ENCODE measurements at places on chromosomes 11 and 22.

- DNase-seq: no peak
Measured at GRCh38 chr11:82631722-82632630, 101.7 kb downstream of the FAM181B start.

- DNase-seq: no peak
Measured at GRCh38 chr11:133206313-133207005, 325.8 kb downstream of the OPCML start.

- DNase-seq: peak; percentile 81
Measured at GRCh38 chr11:118929501-118930093, 3.9 kb upstream of the BCL9L start.

DNA sequence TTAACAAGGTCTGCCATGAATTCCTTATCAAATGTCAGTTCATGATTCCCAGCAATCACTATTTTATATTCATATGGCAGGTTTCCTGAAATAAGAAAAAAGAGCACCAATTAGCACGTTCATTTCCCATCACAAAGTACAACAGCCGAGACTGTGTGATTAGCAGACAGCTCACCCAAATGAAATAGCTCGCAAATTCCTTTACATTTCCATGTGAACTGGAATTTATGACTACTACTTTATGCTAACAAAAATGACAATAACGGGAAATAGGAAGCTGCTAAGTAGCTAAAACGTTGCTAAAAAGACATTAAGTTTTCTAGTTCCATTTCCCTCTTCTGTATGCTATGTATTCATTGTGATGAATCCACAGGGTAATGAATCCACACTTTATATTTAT, 90.7 kb downstream of the MPPED2 start:
- no peak for DNase-seq

- no peak for DNase-seq
Measured at GRCh38 chr22:42664976-42665831, 16.0 kb upstream of the CYB5R3 start.

DNA sequence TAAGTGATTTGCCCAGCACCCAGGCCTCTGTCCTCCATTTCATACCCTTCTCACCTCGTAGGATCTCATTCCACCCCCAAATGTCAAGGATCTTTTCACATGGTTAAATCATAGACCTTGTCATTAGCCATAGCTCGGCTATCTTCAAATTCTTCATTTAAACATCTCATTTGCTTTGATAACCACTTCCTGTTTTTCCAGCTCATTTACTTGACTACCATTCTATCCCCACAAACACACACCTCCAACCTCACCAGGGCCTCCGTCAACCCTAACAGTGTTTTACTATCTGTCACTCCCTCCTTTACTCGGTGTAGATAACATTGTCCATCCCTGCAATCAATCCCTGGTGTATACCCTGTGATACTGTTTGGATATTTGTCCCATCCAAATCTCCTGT, 36.8 kb upstream of the LARGE1 start:
- DNase-seq: no peak

- peak; percentile 77 for DNase-seq
Measured at GRCh38 chr11:64246871-64247728, at the start of gene PPP1R14B. Gene PPP1R14B (minus strand): TSS chr11:64246943. CDS start chr11:64246673, 270 bp downstream.

GRCh38 chr11:112229746-112230433, 3.7 kb downstream of the PTS start:
- no peak for DNase-seq

DNA sequence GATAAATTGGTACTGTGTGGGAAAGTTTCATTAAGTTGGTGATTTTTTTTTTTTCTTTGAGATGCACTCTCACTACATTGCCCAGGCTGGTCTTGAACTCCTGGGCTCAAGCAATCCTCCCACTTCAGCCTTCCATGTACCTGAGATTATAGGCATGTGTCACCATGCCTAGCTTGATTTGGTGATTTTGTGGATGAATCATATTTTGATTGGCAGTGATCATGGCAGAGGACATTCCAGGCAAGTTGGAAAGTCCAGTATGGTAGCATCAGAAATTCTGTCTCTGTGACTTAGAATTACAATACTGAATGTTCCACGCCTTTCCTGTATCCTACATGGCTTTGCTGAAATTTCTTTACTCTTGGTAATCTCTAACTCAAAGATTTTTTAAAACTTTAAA, 49.4 kb downstream of the HORMAD2 start:
- DNase-seq: no peak

- DNase-seq: no peak
Measured at GRCh38 chr11:131389582-131389981, 19.2 kb downstream of the NTM start.

DNA sequence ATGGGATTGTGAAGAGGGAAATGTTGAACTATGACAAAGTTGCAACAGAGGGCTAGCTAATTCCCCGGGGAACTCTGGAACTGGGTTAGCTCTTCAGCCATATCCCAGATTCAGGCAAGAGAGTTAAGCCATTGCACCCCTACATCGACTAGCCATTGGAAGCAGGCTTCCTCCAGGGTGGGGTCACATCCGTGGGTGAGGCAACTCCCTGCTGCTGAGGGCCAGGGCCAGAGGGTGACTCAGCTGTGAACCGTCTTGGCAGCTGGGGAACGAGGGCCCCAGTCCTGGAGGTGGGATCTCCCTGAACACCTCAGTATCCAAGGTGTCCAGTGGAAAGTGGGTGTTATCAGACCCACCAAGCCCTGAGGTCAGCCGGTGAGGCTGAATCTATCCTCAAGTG, 41.1 kb downstream of the RPS6KA4 start:
- DNase-seq: no peak

GRCh38 chr11:131637469-131638175, 267.2 kb downstream of the NTM start:
- DNase-seq: no peak

DNA sequence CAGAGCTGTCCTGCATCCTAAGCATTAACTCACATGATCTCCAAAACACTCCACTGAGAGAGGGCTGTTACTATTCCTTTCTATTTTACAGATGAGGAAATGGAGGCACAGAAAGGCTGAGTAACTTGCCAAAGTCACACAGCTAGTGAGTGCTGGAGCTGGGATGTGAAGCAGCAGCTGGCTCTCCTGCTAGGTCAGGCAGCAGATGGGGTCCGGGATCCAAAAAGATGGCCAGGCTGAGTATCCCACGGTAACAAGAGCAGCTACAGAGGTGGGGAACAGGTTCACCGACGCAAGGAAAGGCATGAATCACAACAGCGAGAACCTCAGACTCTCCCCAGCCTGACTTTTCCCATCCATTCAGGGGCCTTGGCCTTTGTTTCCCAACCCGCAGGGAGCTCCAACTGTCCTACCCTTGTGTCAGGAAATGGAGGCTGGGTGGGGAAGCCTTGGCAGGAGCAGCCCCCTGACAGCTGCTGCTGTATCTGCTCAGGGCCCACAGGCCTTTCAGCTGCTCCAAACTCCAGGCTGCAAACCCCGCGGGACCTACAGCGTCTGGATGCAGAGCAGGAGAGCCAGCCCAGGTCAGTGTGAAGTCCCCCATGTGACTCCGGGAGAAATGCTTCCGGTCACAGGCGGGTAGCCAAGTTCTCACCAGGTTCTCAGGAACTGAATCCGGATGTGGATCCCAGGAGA, 29.5 kb downstream of the DKK3 start:
- DNase-seq: no peak

DNA sequence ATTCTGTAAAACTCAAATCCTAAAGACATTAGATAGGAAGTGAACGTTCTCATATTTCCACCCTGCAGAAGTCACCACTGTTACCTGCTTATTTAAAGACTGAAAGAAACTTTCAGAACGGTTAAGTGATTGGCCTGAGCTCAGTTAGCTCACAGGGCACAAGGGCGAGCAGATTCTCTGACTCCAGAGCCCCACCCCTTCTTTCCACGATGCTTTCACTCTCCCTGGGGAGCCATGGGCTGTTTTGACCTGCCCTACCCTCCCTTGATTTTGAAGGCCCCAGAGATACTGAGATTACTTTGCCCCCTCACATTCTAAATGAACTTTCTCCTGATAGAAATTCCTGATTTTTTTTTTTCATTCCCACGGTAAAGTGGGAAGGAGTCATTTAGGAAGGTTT, 33.9 kb downstream of the ARHGAP1 start:
- no peak for DNase-seq

DNA sequence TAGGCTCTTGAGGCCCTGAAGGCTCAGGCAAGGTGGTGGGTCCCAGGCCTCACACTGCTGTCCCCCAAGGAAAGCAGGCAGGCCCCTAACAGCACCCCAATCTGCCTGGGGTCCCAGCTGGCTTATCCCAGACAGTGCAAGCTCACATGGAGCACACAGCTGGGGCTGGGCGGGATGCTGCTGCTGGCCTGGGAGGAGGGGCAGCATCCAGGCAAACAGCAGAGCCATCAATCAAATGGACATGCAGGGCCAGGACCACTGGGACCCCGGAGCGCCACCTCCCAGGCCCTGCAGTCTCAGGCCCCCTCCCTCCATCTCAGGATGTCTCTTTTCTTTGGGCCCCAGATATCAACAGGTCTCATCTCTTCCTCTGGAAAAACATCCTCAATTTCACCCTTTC, 140.3 kb downstream of the BRD1 start:
- no peak for DNase-seq

GRCh38 chr11:56625946-56626345, 11.3 kb upstream of the OR5M1 start:
- no peak for DNase-seq

DNA sequence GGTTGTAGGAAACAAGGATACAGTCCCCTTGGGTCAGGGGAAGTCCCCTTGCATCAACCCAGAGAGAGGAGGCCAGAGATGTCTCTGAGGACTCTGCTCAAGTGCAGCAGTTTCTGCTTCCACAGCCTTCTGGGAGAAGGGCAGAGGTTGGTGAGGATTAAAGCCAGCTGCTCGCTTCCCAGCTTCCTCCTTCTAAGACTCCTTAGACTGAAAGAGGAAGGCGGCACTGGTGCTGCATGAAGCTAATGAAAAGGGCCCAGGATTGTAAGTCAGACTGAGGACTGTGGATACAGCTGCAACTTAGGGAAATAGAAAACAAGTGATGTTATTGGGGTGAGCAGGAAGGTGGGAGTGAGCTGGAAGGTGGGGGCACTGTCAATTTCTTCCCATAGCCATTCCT, at the start of gene OR52K1:
Gene OR52K1, plus strand, starts transcription at position 202 of the 400 bp plus-strand sequence. CDS start 6,255 bp downstream, outside the sequence.
- DNase-seq: no peak

DNA sequence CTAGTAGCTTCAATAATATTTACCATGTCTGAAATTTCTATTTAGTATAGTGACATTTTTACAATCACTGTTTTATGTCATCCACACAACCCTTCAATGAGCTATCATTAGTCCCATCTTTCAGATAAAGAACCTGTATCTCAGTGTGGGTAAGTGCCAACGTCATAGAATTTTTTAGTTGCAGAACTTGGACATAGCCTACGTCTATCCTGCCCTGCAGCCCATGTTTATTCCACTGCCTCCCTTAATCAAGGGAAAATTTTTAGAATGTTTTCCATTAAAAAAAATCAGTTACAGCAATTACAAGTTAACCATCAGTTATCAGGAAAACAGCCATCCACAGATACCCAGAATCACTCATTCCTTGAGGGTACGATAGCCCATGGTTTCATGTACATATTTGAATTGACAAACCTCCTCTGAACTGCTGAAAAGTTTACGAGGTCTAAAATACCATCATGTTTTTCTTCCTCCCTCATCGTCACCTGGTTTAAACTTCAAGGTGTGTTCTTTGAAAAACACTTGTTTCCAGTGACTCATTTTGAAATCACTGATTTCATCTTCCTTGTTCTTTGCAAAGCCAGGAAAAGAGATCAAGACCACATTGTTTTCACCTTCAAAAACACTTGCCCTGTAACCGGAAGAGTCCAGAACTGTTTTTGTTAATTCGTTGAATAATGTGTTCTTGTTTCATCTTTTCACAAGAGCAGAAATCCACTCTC, 100.9 kb downstream of the FAM76B start:
- DNase-seq: no peak

GRCh38 chr11:13222285-13222684, 55.3 kb upstream of the BMAL1 start:
- DNase-seq: no peak

DNA sequence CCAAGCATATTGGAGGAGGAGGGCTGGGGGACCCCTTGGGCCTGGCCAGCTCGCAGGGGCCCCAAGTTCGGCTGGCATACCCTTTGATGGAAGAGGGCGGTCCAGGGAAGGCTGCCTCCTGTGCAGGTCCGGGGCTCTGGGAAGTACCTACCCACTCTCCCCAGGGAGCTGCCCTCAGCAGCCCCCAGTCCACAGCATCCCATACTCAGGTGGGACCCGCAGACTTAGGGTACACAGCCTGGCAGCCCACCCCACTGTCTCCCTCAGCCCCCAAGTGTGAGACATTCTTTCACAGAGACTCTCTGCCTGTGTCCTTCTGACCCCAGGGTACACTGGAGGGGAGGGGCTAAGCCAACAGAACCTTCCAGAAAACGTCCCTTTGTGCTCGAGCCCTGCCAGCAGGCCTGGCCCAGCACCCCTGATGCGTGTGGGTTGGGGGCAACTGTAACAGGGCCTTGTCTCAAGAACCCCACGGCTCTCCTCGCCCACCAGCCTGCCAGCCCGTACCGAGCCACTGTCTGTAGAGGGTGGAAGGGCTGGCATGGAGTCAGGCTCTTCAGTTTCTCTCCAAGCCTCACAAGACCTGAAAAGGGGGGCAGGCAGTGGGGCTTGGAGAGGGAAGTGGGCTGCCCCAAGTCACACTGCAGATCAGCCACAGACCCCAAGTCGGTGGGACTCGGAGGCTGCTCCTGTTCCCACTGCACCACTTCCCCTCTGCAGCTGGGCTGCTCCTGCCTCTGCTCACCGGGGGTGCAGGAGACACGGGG, 7.0 kb upstream of the TNFRSF13C start:
- DNase-seq: no peak

GRCh38 chr22:33687464-33687863, 232.8 kb downstream of the LARGE1 start:
- no peak for DNase-seq

GRCh38 chr22:17875631-17876030, 101.4 kb upstream of the BID start:
- no peak for DNase-seq

DNA sequence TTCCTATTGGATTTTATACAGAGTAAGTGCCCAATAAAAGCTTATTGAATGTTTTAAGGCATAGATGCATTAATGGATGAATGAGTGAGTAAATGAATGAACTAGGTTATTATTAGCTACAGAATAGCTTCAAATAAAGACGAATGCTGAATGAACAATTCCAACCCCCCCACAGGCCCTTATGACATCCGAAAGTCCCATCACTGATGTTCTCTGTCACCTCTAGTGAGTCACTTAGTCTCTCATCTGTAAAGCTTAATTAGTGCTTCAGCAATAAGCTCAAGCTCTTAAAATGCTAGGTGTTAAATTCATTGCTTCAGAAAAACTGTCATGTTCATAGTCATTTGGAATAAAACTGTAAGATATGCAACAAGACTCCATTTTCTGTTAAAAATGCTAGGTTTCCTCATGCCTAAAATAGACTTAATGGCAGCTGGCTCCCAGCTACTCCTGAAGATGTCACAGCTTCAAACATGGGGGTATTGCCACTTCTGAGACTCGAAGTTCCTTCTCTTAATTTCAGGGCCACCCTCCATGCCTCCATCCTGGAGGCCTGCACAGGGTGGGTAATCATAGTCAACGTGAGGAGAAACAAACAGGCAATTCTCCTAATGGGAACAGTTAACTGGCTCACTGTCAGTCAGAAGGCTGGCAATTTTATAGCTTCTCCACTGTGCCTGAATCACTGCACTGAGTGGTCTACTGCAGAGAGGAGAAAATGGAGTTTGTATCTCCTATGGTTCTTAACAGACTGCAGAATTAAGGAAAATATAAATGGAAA, 355.0 kb upstream of the CTSC start:
- DNase-seq: no peak

- DNase-seq: no peak
Measured at GRCh38 chr22:31750365-31751284, 693 bp upstream of the PRR14L start.
